Stimulated activated CD8-positive, alpha-beta memory T cell treated with anti-CD3 and anti-CD28 coated beads, Interleukin-12 subunit alpha, Interleukin-12 subunit beta, amount 100 ng/mL, for 1 hour (primary cell): ENCODE measurements at places on chromosomes 16 and 17.
A peak's percentile ranks its signal among the peaks of the same experiment; 100 is the strongest.

GRCh38 chr16:24851700-24852099, 5.9 kb downstream of the SLC5A11 start:
- no peak for DNase-seq

- DNase-seq, result no peak
Measured at GRCh38 chr17:19676896-19677295, 28.3 kb downstream of the ALDH3A2 start.

GRCh38 chr17:35747540-35748017, 5.5 kb downstream of the GAS2L2 start:
- peak; percentile 60 for DNase-seq

GRCh38 chr16:84555418-84556196, 51.1 kb upstream of the MEAK7 start:
- DNase-seq, result no peak

- no peak for DNase-seq
Measured at GRCh38 chr17:57366177-57366557, 109.8 kb downstream of the MSI2 start.

- no peak for DNase-seq
Measured at GRCh38 chr16:26128296-26128695, 436.5 kb downstream of the HS3ST4 start.

GRCh38 chr16:86343796-86344585, 166.3 kb upstream of the FOXF1 start:
- DNase-seq, result no peak

DNA sequence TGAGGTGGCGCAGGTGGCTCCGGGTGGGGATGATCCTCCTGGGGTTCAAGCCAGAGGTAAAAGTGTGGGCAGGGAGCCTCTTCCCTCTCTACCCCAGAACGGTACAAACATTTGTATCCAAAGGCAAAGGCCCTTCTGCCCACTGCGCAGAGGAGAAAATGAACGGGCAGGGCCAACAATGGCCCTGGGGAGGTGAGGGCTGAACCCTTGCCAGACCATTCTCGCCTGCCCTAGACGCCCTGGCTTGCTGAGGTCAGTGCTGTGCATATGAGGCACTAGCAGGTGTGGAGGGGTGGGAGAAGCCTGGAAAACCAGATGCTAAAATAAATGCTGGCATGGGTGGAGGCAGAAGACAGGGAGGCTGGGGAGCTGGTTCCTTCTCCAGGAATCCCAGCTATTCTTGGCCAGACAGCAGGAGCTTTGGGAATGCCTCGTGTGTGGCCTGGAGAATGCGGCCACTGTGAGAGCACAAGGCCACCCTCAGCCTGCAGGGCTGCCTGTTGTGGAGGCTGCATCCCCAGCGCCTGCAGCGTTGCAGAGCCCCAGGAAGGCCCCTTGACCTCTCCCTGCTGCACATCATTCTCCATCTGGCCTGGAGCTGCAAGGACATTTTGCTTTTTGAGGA, 4.5 kb downstream of the C17orf50 start:
- no peak for DNase-seq

GRCh38 chr16:58272855-58273254, 22.0 kb downstream of the PRSS54 start:
- DNase-seq, result no peak

GRCh38 chr17:71628306-71628705, 492.5 kb upstream of the SOX9 start:
- no peak for DNase-seq
